Ureter (tissue), 1 donor: ENCODE measurements at places on chromosomes 4 and X. TPM values are rescaled to one million over a fixed set of nuclear protein-coding genes. Genes with fewer than 3 reads are reported as not detected.

The SPATA18 gene
- total RNA-seq, result 12.4 TPM

The PLXNB3 gene
- total RNA-seq, result 42.8 TPM

The WDR1 gene
- total RNA-seq, result 385 TPM

The TLR3 gene
- total RNA-seq, result 28.6 TPM

The PAGE2 gene
- total RNA-seq, result not detected

The GPR119 gene
- not detected for total RNA-seq

The RS1 gene
- total RNA-seq, result not detected

The REELD1 gene
- 1.2 TPM for total RNA-seq

The MAGEA1 gene
- total RNA-seq, result not detected

The ARX gene
- total RNA-seq, result not detected

The PCDH18 gene
- 13.7 TPM for total RNA-seq

The NALF2 gene
- 2.0 TPM for total RNA-seq

The MEPE gene
- not detected for total RNA-seq

The PDZD4 gene
- total RNA-seq, result 10.6 TPM

The SPACA5 gene
- total RNA-seq, result not detected

The SLC6A8 gene
- 70.3 TPM for total RNA-seq

The NAP1L2 gene
- 8.9 TPM for total RNA-seq

The SLC6A14 gene
- total RNA-seq, result 0.57 TPM

The GABRG1 gene
- not detected for total RNA-seq

The MAN2B2 gene
- total RNA-seq, result 37.3 TPM

The CLDN22 gene
- total RNA-seq, result not detected

The DAPP1 gene
- total RNA-seq, result 25.3 TPM

The FABP2 gene
- total RNA-seq, result not detected

The MAGEB18 gene
- total RNA-seq, result not detected

The IL9R gene
- 22.1 TPM for total RNA-seq

The MAP3K15 gene
- total RNA-seq, result not detected

The CDKL2 gene
- 1.1 TPM for total RNA-seq

The FRMPD4 gene
- total RNA-seq, result 0.83 TPM

The KLHL13 gene
- total RNA-seq, result 14.2 TPM
